ENCODE measurements at places on chromosomes 12 and 14. TPM values are rescaled to one million over a fixed set of nuclear protein-coding genes. Genes with fewer than 3 reads are reported as not detected.
A peak's percentile ranks its signal among the peaks of the same experiment; 100 is the strongest.

DNA sequence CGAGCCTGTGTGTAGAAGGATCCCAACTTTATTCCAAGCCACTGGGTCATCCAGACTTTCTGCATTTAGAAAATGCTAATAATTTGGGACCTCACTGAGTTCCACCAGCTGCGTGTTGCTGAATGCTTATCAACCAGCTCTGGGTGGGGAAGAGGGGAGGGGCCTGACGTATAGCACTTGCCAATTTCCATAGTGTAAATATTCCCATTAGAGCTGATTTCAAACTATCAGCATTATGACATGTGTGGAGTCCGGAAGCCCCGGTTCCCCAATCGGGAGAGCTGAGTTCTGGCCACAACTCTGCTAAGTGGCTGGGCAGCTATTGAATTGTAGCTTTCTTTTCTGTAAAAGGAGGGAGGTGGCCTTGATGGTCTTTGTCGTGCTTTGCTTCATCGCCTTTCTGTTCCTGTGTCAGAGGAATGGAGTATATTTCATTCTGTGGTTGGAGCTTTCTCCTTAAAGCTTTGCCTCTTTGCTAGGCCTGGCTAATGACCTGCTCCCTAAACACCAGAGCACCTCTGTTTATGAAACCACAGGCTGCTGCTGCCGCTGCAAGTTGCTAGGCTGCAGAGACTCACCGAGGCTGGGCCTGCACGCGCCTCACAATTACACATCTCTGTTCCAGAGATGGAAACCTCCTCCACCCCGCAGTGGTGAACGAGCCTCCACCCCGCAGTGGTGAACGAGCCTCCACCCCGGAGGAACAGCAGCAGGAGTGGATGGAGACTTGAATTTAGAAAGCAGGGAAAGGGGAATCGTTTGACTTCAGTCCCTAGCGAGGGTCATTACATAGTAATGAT, 7.7 kb upstream of the BCL7A start:
- no peaks in the 10 kb centered on the region for H3K4me1 ChIP-seq
- H3K36me3 ChIP-seq: no peaks in the 10 kb centered on the region
- no peak for DNase-seq
- no peaks in the 10 kb centered on the region for H3K27me3 ChIP-seq
- H3K4me3 ChIP-seq: no peak overlapping the region

DNA sequence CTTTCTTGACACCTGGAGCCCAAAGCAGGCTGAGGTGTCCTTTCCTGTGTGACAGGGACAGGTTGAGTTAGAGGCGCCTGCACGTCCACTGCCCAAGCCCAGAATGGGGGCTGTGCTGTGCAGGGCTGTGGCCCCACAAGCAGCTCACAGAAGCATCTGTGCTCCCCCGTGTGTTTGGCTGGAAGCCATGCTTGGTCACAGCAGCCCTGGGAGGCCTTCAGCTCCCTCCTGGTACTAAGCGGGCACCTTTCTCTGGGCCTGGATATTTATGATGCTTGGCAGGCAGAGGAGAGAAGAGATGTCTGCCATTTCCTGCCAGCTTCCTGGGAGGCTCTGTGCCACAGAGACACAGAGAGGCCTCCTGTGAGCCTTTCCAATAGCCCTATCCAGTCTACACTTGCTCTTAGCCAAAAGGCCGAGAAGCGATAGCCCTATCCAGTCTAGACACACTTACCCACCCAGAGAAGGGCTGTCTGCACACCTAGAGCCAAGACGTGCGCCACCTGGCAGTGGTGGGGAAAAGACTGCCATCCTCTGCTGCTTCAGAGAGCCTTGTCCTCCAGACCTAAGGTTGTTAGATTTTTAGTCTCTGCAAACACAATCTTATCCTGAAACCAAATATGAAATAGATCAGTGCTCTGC, 117.4 kb downstream of the GCH1 start:
- no peak overlapping the region for H3K4me3 ChIP-seq
- H3K27ac ChIP-seq: no peak overlapping the region
- no peak for DNase-seq

GRCh38 chr12:45268672-45269411, 52.9 kb downstream of the ANO6 start:
- no peaks in the 10 kb centered on the region for H3K36me3 ChIP-seq
- H3K27ac ChIP-seq: peak overlapping the region; percentile 7
- peak; percentile 52 for DNase-seq
- no peaks in the 10 kb centered on the region for H3K4me1 ChIP-seq

- H3K27ac ChIP-seq: no peak overlapping the region
- no peak for DNase-seq
- no peaks in the 10 kb centered on the region for H3K27me3 ChIP-seq
- H3K4me1 ChIP-seq: peaks cover 49% of the 10 kb centered on the region
Observed at GRCh38 chr12:120227233-120228040, 26.5 kb upstream of the RPLP0 start.

DNA sequence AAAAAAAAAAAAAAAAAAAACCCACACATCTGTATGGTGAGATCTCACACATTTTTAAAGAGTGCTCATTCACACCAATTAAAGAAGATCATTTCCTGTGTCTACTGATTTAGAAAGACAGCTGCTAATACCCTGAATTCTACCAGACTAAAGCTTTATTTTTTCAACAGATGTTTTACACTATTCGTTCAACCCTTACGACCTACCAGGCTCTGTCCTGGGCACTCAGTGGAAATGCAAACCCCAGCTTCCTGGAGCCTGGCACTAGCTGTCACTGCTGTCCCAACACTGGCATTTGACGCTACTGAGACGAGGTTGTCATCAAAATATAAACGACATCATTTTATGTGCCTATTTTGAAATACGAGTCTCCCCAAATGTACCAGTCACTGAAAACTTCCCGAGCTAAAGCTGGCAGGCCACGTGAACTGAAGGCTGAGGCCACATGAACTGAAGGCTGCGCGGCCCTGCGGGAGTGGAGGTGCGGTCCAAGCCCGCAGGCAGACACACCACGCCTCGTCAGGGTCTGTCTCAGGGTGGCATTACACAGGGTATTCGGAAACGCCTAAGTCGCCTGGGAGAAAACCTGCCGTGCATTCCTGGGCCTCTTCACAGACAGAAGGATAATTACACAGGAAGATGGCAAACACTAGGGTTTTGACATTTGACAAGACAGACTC, 27.2 kb downstream of the SLC15A4 start:
- no peaks in the 10 kb centered on the region for H3K27me3 ChIP-seq
- peaks cover 3% of the 10 kb centered on the region for H3K36me3 ChIP-seq
- no peak overlapping the region for H3K27ac ChIP-seq
- no peak for DNase-seq
- no peak overlapping the region for H3K4me3 ChIP-seq

DNA sequence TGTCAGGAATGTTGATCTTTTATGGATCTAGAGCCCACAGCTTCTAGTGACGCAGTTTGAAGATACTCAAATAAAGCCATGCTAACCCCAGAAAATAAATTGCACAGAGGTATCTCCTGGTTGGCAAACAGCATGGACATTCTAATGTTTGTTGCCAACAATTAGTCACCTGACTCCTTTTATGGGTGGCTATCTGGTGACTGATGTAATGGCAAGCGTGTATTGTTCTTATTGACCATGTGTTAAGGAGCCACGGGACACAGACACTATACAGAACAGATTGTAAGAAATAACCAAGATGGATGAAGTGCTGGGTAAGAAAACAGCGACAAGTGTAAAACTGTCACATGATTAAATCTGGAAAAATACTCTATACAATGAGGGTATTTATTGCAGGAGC, 401.3 kb upstream of the PDE3A start:
- no peak overlapping the region for H3K27ac ChIP-seq
- H3K4me1 ChIP-seq: no peaks in the 10 kb centered on the region
- no peaks in the 10 kb centered on the region for H3K36me3 ChIP-seq
- H3K27me3 ChIP-seq: no peaks in the 10 kb centered on the region
- DNase-seq: no peak
- no peak overlapping the region for H3K4me3 ChIP-seq

DNA sequence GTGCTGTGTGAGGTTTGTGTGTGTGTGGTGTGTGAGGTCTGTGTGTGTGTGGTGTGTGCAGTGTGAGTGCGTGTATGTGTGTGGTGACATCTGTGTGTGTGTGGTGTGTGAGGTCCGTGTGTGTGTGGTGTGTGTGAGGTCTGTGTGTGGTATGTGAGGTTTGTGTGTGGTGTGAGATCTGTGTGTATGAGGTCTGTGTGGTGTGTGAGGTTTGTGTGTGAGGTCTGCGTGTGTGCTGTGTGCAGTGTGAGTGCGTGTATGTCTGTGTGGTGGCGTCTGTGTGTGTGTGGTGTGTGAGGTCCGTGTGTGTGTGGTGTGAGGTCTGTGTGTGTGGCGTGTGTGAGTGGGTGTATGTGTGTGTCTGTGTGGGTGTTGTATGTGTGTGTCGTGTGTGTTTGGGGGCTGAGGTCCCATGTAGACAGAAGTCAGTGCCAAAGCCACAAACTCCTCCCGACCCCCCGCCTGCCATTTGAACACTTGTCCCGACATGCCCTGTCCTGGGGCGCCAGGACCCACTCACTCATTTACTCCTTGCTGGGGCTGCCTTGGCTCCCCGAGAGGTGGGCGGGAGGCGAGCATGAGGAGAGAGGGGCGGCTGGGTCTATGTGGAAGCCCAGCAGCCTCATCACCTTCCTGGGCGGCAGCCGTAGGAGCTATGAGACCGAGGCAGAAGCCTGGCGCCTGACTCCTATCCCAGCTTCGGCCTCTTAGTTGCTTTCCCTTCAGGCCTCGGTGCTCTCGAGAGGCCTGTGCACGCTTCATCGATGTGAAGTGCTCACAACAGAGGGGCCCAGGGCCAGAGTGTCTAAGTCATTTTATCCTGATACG, 20.5 kb downstream of the RILPL1 start:
- H3K4me1 ChIP-seq: no peaks in the 10 kb centered on the region
- H3K36me3 ChIP-seq: no peaks in the 10 kb centered on the region
- no peak overlapping the region for H3K27ac ChIP-seq
- DNase-seq: no peak
- H3K4me3 ChIP-seq: no peak overlapping the region

DNA sequence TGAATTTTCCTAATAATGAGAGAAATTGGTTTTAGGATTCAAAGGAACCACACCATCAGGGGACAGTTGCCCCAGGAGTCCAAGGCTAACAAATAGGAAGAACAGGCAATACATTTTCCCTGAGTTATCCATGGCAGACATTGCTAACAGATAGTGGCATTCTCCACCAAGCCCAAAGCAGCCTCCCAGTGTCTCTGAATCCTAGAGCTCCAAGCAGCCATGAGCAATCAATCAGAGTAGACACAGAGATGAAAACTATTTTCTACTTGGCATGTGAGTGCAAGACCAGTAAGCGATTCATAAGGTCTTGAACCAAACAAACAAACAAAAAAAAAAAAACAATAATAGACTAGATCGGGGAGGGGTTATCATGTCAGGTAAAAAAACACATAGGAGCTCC, 515.7 kb downstream of the MED13L start:
- H3K36me3 ChIP-seq: no peaks in the 10 kb centered on the region
- H3K4me1 ChIP-seq: peaks cover 8% of the 10 kb centered on the region
- no peak for DNase-seq
- H3K27me3 ChIP-seq: no peaks in the 10 kb centered on the region

DNA sequence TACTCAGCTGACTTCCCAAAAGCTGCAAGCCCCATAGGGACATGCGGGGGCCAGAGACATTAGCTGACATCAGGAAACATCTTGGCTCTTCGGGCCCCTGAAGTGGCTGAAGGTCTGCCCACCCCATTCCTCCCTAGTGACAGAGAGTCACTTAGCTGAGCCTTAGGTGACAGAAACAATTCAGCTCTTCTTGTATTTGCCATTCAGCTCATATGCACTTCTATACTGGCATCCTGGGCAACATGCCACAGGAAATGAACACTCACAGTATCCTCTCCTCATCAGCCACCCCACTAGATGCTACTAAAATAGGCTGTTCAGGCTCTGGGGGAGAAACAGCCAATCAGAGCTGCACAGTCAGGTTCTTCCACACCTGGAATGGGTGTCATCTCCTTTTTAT, 3.4 kb downstream of the DCTN2 start:
- H3K27me3 ChIP-seq: peaks cover 1% of the 10 kb centered on the region
- no peaks in the 10 kb centered on the region for H3K36me3 ChIP-seq
- DNase-seq: no peak
- H3K4me1 ChIP-seq: peaks cover 7% of the 10 kb centered on the region
- no peak overlapping the region for H3K27ac ChIP-seq
- no peak overlapping the region for H3K4me3 ChIP-seq

- no peaks in the 10 kb centered on the region for H3K36me3 ChIP-seq
- DNase-seq: no peak
Observed at GRCh38 chr12:72273851-72274351, 1.7 kb downstream of the TRHDE start.

- H3K36me3 ChIP-seq: no peaks in the 10 kb centered on the region
- no peak overlapping the region for H3K4me3 ChIP-seq
Observed at GRCh38 chr14:100538351-100539002, 48.7 kb downstream of the BEGAIN start.

- H3K4me1 ChIP-seq: no peaks in the 10 kb centered on the region
- H3K36me3 ChIP-seq: no peaks in the 10 kb centered on the region
- no peak for DNase-seq
Observed at GRCh38 chr12:78431931-78432330, 432.6 kb upstream of the SYT1 start.

GRCh38 chr12:119772431-119772830, 104.5 kb downstream of the PRKAB1 start:
- no peaks in the 10 kb centered on the region for H3K36me3 ChIP-seq
- no peak overlapping the region for H3K4me3 ChIP-seq
- H3K27me3 ChIP-seq: no peaks in the 10 kb centered on the region
- no peaks in the 10 kb centered on the region for H3K4me1 ChIP-seq
- no peak for DNase-seq

Gene RPL10L
- total RNA-seq: 7.8 TPM

Gene HOXC4
- total RNA-seq: not detected

Gene ANO2
- 7.0 TPM for total RNA-seq

All from prostate gland (tissue), 2 donors.